ENCODE measurements at places on chromosomes 12 and 14.
A peak's percentile ranks its signal among the peaks of the same experiment; 100 is the strongest.

DNA sequence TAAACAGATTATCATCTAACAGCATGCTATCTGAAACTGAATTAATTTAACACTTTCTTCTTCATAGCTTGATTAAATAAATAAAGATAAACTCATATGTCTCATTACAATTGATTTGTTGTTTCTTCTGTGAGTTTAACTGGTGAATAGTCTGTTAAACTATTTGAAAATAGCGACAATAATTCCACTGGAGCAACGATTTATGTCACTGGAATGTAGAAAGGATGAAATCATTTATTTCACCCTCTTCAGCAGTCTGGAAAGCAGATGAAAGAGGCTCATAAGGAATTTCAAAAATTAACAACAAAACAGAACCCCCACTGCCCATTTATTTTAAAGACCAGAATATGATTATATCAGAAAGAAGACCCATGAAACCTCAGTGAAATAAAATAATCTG is 1165.1 kb upstream of the USP15 start:
- no peak for DNase-seq

- DNase-seq: no peak
Measured at GRCh38 chr12:34121360-34121759, 99.1 kb downstream of the ALG10 start.

DNA sequence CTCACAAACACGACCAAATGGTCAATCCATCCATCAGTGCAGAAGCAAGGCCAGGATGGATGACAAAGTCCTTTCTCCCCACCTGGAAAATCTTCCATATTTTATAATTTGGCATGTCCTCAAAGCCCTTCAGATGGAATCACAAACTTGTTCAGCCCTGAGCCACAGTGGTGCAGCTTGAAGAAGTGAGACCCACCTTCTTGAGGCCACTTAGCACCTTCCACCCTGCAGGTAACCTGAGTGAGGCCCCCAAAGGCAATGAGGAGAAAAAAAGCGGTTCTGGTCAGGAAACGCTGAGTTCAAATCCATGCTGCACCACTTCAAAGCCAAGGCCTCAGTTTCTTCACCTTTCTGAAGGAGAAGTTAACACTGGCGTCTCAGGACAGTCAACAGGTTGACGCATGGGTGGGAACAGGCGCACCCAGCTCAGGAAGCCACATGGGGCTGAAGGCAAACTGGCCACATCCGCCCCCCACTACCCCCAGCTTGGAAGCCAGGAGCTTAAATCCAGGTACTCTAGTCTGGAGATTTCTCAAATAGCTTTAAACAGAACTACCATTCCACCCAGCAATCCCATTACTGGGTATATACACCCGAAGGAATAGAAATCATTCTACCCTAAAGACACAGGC is 320.4 kb downstream of the BCL11B start:
- no peak for DNase-seq

- DNase-seq: no peak
Measured at GRCh38 chr14:100862277-100862676, 36.4 kb downstream of the MEG3 start.

- DNase-seq: no peak
Measured at GRCh38 chr14:71105177-71105576, 197.9 kb downstream of the PCNX1 start.

GRCh38 chr14:45743884-45744283 is 490.9 kb upstream of the MIS18BP1 start:
- DNase-seq: no peak

GRCh38 chr12:95739561-95740313 is 50.8 kb downstream of the NTN4 start:
- DNase-seq: no peak

- peak; percentile 25 for DNase-seq
Measured at GRCh38 chr12:116922194-116922897, 11.6 kb downstream of the FBXW8 start.

GRCh38 chr12:107127482-107128430 is 34.4 kb upstream of the CRY1 start:
- DNase-seq: no peak

DNA sequence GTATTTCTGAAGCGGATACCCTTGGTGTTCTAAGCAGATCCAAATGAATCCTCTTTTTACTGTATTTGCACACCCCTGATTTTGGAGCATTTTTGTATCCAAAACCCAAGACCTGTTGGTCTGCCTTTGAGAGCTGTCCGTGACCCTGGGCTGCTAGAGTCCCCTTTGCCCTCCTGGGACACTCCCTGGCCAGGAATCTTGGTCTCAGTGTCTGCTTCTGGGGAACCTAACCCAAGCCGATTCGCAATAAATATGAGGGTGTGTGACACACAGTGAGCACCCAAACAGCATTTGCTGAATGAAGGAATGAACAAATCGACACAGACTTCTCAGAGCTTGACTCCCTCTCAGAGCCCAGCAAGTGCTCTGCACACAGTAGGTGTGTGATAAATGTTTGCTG is 92.9 kb downstream of the SCARB1 start:
- DNase-seq: no peak

GRCh38 chr14:87995500-87996290 is 2.7 kb upstream of the GALC start:
- DNase-seq: no peak
